Osteoblast (primary cell): ENCODE measurements at places on chromosomes 6 and 20. TPM values are rescaled to one million over a fixed set of nuclear protein-coding genes. Genes with fewer than 3 reads are reported as not detected.

GRCh38 chr6:29399525-29399924, 4.1 kb downstream of the OR12D2 start:
- H3K4me3 ChIP-seq = no peak overlapping the region
- no peaks in the 10 kb centered on the region for H3K27me3 ChIP-seq
- no peaks in the 10 kb centered on the region for H3K4me1 ChIP-seq
- no peaks in the 10 kb centered on the region for H3K36me3 ChIP-seq

GRCh38 chr20:43655937-43656336, 11.0 kb upstream of the MYBL2 start:
- H3K4me3 ChIP-seq = no peak overlapping the region
- no peaks in the 10 kb centered on the region for H3K36me3 ChIP-seq
- H3K27ac ChIP-seq = no peak overlapping the region
- no peak for DNase-seq
- H3K4me1 ChIP-seq = peaks cover 6% of the 10 kb centered on the region

GRCh38 chr6:28580475-28580874, 54.8 kb downstream of the GPX5 start:
- H3K27ac ChIP-seq = no peak overlapping the region
- H3K36me3 ChIP-seq = no peaks in the 10 kb centered on the region
- no peaks in the 10 kb centered on the region for H3K4me1 ChIP-seq
- DNase-seq = no peak

- no peaks in the 10 kb centered on the region for H3K36me3 ChIP-seq
- no peak for DNase-seq
- H3K27ac ChIP-seq = no peak overlapping the region
These were observed 24.7 kb downstream of the MOCS3 start for GRCh38 chr20:50983321-50983720.

GRCh38 chr6:124226396-124226795, 422.7 kb downstream of the NKAIN2 start:
- no peaks in the 10 kb centered on the region for H3K36me3 ChIP-seq
- no peak overlapping the region for H3K4me3 ChIP-seq
- peak overlapping the region; percentile 52 for H3K27ac ChIP-seq
- H3K4me1 ChIP-seq = peaks cover 19% of the 10 kb centered on the region
- DNase-seq = no peak

DNA sequence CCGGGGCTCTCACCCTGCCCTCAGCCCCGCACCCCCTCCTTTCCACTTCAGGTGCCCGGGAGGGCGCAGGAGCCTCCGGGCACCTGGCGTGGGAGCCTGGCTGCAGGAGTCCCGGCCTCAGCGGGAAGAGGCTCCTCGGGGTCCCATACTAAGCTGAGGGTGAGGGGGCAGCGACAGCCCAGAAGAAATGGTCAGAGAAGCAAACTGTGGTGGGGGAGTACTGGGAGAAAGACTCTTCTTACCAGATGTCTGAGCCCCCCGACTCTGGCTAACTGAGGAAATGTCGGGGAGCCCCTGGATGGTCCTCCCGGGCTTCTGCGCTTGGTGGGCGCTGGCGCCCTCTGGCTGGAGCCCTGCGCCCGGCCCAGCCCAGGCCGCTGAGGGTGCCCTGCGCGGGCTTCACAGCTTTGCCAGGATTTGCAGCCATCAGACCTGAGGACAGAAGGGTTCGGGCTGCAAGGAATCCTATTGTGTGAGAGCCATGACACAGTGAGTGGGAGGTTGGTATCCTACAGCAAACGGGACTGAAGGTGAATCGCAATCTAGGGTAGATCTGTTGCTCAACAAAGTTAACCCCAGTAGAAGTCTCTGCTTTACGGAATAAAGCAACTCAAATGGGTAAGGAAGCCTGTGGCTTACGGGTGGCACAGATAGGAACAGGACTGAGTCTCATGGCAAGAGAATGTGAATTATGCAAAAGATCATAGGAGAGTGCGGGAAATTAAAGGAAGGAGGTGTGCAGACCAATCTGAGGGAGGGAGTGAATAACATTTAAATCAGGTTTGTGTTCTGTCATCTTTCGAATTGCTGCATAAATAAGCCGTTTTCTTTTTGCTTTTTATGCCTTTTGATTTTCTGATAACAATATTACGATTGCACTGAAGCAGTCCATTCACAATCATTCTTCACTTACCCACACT, 639 bp upstream of the RCAN2 start:
- H3K27me3 ChIP-seq = peaks cover 22% of the 10 kb centered on the region
- peak overlapping the region; percentile 79 for H3K4me3 ChIP-seq
- H3K36me3 ChIP-seq = no peaks in the 10 kb centered on the region
- DNase-seq = peak; percentile 95
- H3K4me1 ChIP-seq = peaks cover 3% of the 10 kb centered on the region

- no peak for DNase-seq
- no peaks in the 10 kb centered on the region for H3K36me3 ChIP-seq
- no peak overlapping the region for H3K4me3 ChIP-seq
- H3K27me3 ChIP-seq = no peaks in the 10 kb centered on the region
- H3K4me1 ChIP-seq = peaks cover 6% of the 10 kb centered on the region
- no peak overlapping the region for H3K27ac ChIP-seq
These were observed 60.5 kb downstream of the GMDS start for GRCh38 chr6:2184700-2185455.

DNA sequence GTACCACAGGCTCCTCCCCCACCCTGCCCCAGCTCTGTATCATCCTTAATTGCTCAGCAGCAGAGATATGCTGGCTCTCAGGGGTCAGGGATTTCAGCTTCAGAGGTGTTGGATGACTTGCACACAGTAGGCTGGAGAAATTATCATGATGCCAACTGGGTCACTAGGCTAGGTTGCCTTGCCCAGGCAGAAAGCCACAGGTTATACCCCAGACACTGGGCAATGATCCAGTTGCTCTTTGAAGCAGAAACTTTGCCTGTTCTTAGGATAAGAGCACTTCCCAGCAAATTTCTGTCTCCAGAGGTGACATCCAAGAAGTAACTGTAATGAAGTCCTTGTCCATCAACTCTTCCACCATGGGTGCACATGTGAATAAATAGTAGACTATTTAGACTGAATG, 38.3 kb upstream of the SCML4 start:
- no peak overlapping the region for H3K27ac ChIP-seq
- H3K27me3 ChIP-seq = no peaks in the 10 kb centered on the region
- H3K4me3 ChIP-seq = no peak overlapping the region
- no peaks in the 10 kb centered on the region for H3K36me3 ChIP-seq
- peaks cover 3% of the 10 kb centered on the region for H3K4me1 ChIP-seq

- no peak overlapping the region for H3K27ac ChIP-seq
- H3K36me3 ChIP-seq = no peaks in the 10 kb centered on the region
- H3K4me3 ChIP-seq = no peak overlapping the region
- H3K27me3 ChIP-seq = peaks cover 2% of the 10 kb centered on the region
- peak; percentile 62 for DNase-seq
These were observed 73.2 kb downstream of the LY86 start for GRCh38 chr6:6661684-6662083.

The CNKSR3 gene
- total RNA-seq = 4.7 and 5.4 TPM in 2 replicates

DNA sequence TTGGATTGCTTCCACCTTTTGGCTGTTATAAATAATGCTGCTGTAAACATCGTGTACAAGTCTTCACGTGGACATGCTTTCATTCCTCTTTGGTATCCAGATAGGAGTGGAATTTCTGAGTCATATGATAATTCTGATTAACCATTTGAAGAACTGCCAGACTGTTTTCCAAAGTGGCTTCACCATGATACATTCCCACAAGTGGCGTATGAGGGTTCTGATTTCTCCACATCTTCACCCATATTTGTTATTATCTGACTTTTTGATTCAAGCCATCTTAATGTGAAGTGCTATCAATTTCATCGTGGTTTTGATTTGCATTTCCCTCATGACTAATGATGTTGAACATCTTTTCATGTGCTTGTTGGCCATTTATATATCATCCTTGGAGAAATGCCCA, 2.9 kb upstream of the SNRPB start:
- DNase-seq = no peak
- H3K4me1 ChIP-seq = peaks cover 20% of the 10 kb centered on the region
- no peak overlapping the region for H3K4me3 ChIP-seq
- peaks cover under 1% of the 10 kb centered on the region for H3K36me3 ChIP-seq
- peak overlapping the region; percentile 34 for H3K27ac ChIP-seq

DNA sequence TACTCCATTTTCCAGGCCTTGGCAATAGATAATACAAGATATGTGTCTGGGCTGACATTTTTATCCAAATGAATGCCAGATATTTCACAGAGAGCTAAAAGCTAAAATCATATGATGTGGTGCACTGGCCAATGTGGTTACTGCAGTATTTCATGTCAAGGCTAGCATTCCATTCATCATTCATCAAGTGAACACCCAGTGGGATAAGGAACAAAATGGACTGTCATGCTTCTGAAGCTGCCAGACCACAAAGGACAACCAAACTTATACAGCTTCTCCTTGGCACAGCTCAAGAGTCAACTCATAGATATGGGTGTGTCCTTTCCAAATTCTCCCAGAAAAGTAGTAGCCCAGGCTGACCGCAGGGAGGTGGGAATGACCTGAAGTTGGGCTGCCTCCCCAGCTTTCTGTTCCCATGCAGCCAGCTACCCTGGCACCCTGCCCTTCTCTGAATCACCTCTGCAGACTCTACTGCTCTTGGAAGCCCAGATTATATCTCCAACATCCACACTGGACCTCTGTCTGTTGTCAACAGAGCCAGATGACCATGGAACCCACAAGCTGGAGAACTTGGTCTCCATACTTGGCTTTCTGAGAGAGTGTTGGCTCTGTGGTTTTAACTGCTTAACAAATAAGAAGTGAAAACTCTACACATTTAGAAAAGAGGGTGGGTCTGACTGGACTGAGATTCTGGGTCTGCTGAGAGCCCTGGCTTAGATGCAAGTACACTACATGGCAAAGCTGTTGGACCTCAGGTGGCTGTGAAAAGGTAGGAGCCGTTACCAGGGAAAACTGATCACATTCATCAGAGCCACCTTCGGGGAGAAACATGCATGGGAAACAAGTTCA, 122.8 kb downstream of the ALDH8A1 start:
- DNase-seq = peak; percentile 81
- no peaks in the 10 kb centered on the region for H3K27me3 ChIP-seq
- peak overlapping the region; percentile 89 for H3K27ac ChIP-seq
- no peaks in the 10 kb centered on the region for H3K36me3 ChIP-seq
- H3K4me1 ChIP-seq = peaks cover 14% of the 10 kb centered on the region

DNA sequence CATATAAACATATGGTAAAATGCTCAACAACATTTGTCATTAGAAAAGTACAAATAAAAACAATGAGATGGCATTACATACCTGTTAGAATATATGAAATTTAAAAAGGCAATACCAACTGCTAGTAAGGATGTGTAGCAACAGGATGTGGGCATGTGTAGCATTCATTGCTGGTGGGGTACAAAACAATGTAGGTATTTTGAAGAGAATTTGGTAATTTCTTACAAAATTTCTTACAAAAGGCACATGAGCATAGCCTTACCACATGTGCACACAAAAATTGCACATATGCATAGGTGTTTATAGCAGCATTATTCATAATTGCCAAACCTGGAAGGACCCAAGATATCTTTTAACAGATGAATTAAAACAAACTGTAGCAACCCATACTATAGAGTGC, 1355.1 kb upstream of the CITED2 start:
- H3K27me3 ChIP-seq = no peaks in the 10 kb centered on the region
- no peak overlapping the region for H3K27ac ChIP-seq
- DNase-seq = no peak
- H3K36me3 ChIP-seq = no peaks in the 10 kb centered on the region

DNA sequence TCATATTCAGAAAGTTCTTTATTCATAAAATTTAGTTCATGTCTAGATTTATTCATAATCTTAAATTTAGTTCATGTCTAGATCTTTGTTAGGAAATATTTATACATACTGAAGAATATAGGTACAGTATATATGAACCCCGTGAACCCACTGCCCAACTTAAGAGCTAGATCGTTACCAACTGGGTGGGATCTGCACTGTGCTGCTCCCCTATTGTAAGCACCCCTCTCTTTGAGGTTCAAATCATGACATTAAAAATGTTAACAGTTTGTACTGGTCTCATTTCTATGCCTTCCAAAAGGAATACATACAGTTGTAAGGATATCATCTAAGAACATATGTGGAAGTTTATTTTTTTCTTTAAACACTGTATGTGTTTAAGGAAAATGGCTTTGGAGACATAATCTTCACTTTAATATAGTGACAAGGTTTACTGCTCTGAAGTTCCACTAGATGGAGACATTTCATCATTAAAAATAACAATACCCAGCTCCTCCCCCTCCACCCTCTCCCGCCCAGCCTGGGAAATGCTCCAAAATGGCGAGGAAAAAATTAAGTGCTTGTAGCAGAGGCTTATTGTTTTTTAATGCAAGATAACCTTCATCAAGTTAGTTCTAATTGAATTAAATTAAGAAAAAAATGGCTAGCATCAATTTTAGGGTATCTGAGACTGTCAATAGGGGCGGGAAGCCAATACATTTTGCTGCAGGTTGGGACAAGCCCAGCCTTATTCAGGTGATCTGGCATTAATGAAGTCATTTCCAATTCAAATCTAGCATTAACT, 104.1 kb upstream of the TRAF3IP2 start:
- peak overlapping the region; percentile 45 for H3K27ac ChIP-seq
- DNase-seq = peak; percentile 76
- H3K27me3 ChIP-seq = no peaks in the 10 kb centered on the region
- peaks cover 7% of the 10 kb centered on the region for H3K4me1 ChIP-seq
- H3K36me3 ChIP-seq = peaks cover 32% of the 10 kb centered on the region

GRCh38 chr6:12327391-12327790, 37.2 kb downstream of the EDN1 start:
- no peaks in the 10 kb centered on the region for H3K36me3 ChIP-seq
- peak; percentile 53 for DNase-seq
